SIG-M5 (cell line): ENCODE measurements at places on chromosomes 1 and 21.

DNA sequence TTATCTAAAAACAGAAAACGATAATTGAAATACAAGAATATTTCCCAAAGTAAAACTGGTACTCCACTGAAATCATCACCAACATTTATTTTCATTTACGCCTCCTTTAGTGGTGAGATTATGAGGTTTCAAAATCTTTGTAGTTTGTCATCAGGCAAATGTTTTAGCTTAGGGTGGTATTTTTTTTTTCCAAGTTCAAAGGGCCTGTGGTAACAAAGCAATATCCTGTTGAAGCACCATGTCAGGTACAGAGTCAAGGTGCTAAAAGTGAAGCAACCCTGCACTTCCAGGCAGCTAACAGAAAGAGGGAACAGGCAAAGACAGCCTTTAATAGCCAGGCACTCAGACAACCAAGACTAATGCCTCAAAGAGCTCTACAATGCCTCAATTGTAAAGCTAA is 89.2 kb downstream of the JAK1 start:
- no peak for DNase-seq

DNA sequence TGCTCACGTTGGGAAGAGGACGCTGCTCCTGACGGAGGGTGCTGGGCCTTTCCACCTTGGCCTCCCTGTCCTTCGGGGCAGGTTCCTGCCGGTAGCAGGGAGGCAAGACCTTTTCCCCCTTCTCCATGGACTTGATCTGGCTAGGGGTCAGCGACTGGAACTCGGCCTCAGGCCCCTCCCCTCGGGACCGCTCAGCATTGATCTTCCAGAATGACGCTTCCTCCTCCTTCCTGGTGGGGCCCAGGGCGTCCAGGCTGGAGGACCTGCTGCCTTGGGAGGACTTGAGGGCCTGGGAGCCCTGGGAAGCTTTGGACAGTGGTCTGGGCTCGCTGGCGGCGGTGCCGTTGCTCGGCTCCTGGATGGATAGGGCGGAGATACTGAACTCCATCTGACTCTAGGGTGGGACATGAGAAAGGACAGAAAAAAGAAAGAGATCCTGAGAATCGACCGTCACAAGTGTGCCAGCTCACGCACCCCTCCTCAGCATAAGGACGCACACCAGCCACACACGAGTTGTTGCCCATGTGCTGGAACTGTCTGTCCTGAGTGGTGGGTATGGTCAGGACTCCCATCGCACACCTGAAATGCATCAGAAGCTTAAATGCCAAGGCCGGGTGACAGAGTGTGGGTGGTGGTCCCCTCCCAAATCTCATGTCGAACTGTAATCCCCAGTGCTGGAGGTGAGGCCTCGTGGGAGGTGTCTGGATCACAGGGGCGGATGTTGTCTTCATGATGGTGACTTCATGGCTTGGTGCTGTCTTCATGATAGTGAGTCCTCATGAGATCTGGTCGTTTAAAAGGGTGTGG is 24.6 kb downstream of the C1orf198 start:
- DNase-seq: no peak

DNA sequence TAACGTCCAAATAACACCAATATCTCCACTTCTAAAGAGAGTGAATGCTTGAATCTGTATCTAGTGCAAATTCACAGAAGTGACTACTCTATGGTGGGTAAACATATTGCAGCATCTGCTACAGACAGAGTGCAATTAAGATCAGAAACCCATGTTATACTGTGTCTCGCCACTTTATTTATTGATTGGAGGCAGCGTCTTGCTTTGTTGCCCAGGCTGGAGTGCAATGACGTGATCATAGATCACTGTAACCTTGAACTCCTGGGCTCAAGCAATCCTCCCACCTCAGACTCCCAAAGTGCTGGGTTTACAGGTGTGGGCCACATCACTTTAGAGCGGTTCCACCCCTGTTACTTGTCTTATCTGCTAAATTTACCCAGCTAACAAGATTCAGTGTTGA is 57.0 kb downstream of the HLCS start:
- DNase-seq: no peak

DNA sequence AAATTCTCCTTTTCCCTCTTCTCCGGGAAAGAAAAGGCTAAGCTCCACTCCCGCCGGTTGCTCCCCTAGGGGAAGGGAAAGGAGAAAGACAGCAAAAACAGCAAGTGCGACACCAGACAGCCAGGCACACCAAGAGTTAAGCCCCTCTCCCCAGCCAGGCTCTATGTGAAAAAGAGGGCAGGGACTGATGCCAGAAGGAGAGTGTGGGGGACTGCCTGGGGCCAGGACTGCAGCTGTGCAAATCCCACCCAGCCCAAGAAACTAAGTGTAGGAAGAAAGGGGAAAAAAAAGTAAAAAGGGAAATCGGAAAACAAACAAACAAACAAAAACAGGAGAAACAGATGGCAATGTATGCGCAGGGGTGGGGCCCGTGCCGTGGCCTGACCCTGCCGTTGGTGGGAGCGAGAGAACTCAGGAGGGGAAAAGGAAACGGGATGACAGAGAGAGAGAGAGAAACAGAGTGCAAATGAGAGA is 27.7 kb upstream of the FMO1 start:
- DNase-seq: no peak

DNA sequence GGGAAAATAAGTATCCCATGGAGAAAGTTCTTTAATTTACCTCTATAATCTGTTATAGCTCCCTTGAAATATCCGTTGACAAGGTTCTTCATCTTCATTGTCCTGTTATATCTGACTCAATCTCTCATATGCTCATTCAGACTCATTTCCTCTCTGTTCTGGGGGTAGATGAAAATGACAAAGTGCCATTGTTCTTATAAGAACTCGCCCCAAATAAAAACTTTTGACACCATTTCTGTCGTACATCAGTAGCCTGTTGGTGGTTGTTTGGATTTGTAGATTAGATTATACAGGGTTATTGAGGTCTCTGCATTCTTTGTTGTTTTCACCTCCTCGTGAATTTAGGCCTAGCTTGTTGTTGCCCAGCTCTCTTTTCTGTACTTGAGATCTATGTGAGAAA is 55.2 kb upstream of the IPO9 start:
- no peak for DNase-seq

DNA sequence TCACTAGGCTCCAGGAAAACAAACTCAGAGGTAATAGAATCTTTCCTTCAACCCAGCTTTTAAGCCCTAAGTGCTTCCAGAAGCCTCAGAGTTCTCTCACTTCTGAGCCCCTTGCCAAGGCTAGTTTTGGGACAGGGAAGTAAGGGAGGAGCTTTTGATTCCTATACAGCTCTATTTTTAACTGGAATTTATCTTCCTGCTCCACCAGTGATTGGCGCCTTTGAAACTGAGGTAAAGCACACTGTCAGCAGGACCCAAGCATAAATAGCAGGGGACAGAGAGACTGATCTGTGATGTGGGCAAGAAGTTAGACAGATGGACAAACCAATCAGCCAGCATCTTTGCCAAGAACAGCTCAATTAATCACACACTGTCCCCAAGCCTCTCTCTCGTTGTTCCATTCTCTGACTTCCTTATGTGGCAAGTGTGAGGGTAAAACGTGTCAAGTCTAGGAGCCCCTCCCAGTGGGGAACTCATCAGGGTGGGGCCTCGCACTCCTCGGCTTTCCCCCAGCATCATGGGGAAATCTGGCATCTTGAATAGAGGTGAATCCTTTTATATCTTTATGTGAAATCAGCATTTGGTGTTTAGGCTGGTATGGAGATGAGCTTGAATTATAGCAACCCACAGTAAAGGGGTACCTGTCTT is 40.2 kb upstream of the MPZL1 start:
- DNase-seq: no peak

DNA sequence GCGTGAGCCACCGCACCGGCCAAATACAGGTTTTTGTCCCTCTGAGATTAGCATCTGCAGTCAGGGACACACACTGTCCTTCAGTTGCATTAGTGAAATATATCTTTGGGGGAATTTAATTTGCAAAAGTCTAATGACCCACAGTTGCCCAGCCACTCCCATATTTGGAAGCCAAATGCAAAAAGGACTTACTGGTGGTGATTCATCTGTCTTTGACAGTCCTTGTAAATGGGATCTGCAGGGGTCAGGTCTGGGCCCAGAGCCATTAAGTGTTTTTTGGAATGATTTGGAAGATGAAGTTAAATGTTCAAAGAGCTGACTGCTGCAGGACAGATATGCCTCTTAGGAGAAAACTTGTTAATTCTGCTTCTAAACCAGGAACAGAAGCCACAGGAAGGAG is 44.6 kb upstream of the DNASE2B start:
- DNase-seq: no peak

DNA sequence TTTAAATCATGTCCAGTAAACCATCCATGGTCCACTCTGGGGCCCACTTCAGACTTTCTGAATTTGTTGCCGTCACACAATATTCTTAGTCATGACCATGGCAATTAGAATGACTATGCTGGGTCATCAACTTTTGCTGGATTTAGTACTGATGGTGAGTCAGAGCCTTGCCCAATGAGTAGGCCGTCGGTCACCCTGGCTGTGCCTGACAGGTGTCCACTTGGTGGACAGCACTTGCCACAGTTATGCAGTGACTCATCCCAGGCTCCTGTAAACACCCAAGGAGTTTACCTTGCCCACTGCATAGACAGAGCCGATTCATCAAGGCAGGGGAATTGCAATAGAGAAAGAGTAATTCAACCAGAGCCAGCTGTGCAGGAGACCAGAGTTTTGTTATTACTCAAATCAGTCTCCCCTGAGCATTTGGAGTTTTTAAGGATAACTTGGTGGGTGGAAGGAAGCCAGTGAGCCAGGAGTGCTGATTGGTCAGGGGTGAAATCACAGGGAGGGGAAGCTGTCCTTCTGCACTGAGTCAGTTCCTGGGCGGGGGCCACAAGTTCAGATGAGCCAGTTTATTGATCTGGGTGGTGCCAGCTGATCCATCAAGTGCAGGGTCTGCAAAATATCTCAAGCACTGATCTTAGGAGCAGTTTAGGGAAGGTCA is 333.8 kb downstream of the PTPRU start:
- no peak for DNase-seq

- no peak for DNase-seq
Measured at GRCh38 chr1:51689075-51689440, 72.2 kb downstream of the OSBPL9 start.

DNA sequence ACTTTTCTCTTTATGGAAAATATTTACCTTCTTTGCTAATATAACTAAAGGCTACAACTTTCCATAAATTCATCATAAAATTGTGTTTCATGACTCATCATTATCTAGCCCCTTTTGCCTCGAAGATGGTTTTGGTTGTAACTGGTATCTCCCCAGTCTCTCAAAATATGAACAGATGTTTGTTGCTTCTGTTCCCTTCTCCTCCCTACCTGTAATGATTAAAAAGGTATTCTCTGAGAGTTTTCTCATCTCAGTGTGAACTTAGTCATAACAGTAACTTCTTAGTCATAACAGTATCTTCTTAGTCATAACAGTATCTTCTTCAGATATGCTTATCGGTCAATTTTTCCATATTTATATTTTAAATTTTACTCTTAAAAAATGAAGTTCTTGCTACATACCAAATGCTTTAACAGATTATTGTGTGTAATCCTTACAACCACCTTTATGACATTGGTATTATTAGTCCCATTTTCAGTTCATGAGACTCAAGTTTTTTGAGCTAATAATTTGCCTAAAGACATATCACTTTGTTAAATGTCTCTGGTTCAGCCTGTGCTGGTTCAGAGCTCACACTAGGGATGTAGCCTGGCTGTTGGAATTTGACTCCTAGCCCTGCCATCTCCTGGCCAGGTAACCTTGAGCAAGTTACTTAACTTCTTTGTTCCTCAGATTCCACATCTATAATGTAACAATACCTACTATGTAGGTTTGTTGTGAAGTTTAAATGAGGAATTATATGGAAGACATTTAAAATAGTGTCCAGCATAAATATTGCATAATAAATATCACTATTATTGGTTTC is 32.6 kb downstream of the ATP1B1 start:
- no peak for DNase-seq

DNA sequence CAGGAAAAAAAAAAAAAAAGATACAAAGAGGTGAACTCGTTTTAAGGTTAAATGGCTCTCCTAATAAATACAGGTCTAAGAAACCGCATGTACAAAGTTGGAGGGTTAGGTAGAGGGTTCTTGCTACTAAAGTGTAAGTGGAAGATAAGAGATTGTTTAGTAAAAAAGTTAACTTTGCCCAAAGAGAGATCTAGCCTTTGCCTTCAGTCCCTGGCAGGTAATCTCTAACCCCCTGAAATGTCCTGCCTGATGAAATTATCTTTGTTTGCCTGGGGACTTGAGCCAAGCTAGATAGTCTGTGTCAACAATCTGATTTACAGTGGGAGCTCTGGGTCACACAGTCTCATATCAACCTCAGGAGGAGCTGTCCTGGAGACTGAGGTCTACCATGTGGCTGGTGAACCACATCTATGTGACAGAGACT is 57.6 kb downstream of the TRIM33 start:
- no peak for DNase-seq

DNA sequence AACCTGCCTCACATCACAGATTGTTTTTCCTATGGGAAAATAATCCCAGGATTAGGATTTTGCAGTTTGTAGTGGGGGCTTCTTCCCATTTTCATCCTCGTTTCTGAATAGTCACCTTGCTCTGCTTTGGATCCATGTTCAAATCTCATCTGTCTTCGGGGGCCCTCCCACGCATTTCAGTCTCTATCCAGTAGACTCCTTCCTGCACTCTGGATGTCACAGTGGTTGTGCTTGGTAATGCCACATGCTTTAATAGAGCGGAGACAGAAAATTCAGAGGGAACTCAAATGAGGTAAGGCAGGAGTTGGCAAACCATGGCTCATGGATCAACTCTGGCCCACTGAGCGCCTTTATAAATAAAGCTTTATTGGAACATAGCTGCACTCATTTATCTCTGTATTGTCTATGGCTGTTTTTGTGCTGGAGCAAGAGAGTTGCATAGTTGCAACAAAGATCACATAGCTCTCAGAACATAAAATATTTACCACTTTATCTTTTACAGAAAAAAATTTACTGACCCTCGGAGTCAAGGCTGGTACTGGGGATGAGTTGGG is 101.0 kb downstream of the SPATA46 start:
- no peak for DNase-seq

DNA sequence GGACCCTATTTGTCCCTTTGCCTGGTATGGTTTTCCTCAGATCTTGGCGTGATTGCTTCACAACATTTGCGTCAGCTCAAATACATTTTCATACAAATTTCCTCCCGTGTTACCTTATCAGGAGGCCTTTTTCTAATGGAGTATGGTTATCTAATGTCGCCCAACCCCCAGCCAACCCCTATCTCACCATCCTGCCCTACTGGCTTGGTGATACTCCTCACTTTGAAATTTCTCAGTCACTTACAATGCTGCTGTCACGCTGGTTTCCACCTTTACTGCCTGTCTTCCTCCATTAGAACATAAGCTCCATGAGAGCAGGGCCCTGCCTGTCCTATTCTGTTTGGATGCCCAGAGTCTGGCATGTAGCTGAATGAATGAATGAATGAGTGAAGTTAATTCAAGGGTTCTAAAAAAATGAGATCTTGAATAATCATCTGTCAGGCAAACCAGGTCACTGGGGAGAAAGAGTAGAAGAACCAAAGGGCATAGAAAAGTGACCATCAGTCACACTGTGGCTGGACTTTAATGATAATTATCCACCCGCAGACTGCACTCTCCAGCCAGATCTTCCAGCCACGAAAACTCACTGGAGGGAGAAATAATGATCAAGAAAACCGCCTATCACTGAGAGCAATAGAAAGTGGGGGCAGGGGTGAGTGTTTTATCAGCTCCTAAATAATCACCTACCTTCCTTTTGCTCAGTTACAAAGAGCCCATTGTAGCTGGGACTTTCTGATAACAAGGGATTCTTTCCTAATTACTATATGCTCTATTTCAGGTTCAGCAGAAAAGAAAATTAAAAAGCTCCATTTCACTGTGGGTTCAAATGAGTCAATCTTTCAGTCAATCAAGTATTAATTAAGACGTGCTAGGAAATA is 21.3 kb downstream of the KIAA0040 start:
- DNase-seq: no peak

- DNase-seq: peak; percentile 19
Measured at GRCh38 chr1:28249013-28249865, 10.1 kb upstream of the SESN2 start.
